ENCODE measurements at places on chromosomes 2 and 18. TPM values are rescaled to one million over a fixed set of nuclear protein-coding genes. Genes with fewer than 3 reads are reported as not detected.

Gene STRADB
- total RNA-seq, result 20.7 TPM

Gene PLEK
- not detected for total RNA-seq

Gene TACR1
- total RNA-seq, result not detected

Gene ABCB11
- total RNA-seq, result not detected

Gene ARHGEF33
- under 0.01 TPM for total RNA-seq

Gene NT5DC4
- total RNA-seq, result not detected

Gene NCOA1
- total RNA-seq, result 5.8 TPM
